ENCODE measurements at places on chromosomes 6 and 20.

DNA sequence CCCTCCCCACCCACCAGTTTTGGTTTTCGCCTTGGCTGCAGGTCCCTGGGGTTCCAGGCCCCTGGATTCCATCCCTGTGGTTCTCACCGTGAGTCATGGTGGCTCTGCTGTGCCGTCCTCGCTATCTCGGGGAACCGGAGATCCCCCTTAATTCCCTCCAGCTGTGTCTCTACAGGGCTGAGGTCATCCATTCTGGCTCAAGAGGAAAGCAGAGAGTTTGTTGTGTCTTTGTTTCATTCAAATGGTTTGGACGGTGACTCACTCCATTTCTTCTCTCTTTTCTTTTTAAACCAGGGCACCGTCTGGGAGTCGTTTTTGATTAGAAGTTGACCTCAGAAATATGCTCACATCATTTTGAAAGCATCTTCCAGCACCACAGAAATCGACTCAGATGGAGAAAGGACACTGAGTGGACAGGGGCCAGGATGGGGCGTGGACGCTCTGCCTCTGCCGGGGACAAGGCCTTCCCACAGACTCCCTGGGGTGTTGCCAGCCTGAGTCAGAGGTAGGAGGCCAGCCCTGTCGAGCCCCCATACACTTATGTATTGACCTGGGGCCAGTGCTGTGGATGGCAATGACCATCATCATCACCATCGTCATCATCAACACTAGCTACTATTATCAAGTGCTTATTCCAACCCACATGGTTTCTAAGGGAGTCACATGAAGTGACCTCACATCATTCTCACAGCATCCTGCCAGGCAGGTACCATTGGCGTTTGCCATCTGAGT lies 176.2 kb downstream of the NFATC2 start:
- no peak for DNase-seq

DNA sequence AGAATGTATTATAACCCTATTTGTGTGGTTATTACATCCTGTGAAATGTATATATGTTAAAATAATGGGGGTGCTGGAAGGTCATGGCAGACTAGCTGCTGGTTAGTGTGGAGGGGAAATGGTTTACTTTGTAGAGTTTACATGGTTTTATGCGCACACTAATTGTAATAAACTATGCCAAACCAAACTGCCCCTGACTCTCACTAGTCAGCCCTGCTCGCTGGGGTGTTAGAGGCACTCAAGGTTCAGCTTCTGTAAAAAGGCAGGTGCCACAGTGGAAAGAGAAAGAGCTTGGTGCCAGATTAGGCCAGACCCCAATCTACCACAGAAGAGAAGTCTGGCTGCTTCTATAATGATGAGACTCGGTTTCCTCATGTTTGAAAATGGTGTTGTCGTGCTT lies 52.7 kb downstream of the GOPC start:
- DNase-seq: no peak

GRCh38 chr6:11752360-11752759 lies 26.2 kb downstream of the ADTRP start:
- no peak for DNase-seq

GRCh38 chr20:22862671-22863230 lies 172.4 kb upstream of the SSTR4 start:
- DNase-seq: no peak

- DNase-seq: no peak
Measured at GRCh38 chr20:37901240-37901639, 1.7 kb upstream of the VSTM2L start.

DNA sequence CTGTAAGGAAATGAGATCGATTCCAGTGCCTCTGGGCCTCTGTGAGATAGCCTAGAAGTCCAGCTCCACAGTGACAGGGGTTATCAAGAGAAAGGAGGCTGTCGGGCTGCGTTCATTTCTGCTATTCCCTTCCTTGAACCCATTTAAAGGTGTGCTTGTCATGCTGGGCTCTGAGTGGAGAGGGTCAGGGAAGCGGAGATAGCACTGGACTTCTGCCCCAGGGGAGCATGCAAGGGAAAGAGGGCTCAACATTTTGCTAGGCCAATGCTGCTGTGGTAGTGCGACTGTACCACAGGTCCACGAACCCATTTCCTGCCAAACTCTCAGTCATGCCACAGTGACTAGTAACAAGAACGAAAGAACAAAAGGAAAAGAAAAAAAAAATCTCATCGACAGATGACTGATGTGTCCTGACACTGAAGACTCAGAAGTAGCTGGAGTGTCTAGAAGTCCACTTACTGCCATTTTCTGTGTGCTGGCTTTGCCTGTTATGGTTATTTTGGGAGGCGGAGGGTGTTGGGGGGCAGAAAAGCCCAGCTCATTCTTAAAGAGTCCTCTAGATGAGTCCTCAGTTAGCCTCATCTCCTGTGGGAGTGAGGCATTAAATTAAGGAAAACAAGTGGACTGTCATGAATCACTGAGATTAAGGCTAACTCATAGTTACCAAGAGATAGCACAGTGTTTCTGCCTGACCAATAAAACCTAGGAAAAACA lies 8.1 kb downstream of the NEDD9 start:
- DNase-seq: no peak

DNA sequence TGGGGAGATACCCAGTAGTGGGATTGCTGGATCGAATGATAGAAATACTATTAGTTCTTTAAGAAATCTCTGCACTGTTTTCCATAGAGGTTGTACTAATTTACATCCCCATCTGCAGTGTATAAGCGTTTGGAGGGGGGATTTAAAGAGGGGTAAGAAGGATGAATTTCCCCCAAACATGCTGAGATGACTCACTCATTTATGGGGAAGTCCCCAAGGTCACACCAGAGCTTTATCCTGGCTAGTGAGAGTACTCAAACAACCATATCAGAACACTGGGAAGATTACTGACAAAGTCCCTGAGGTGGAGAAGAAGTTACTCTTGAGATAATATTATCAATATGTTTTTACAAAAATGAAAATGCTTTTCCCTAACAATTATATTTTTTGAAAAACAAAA lies 44.0 kb downstream of the ROS1 start:
- DNase-seq: no peak

DNA sequence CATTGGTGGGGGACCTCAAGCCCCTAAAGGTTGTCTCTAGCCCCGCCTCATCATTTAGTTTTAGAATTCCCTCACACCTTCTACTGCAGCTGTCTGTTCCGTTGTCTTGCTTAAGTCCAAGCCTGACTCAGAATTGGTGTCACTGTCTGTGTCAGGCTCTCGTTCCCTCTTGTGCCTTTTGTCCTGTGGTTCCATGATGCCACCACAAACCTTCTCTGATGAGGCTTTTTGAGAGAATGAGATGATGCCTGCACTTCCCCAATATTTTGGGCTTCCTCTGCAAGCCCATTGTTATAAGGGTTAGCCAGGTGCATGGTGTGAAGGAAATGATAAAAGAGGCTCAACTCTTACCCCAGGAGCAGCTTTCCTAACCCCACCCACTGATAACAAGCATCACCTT lies 8.1 kb upstream of the AKIRIN2 start:
- DNase-seq: no peak

DNA sequence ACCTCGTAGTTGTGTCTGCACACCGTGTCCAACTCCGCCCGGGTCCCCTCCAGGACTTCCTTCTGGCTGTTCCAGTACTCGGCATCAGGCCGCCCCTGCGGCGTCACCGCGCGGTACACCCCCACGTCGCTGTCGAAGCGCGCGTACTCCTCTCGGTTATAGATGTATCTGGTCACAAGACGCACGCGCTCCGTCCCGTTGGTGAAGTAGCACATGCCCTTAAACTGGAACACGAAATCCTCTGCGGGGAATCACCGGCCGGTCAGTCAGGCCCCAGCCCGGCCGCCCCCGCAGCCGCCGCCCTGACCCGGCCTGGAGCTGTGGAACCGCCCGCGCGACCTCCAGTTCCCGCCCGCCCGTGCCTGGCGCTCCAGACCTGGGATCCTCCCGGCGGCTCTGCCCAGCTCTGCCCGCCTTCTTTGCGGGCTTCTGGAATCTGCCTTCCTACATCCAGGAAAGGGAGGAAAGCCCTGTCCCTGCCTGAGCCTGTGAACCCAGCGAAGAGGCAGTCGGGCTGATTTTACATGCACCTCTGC lies 1.6 kb downstream of the HLA-DQB1 start:
- DNase-seq: no peak

Data from BE2C (cell line).